ENCODE measurements at places on chromosomes 4 and X.

DNA sequence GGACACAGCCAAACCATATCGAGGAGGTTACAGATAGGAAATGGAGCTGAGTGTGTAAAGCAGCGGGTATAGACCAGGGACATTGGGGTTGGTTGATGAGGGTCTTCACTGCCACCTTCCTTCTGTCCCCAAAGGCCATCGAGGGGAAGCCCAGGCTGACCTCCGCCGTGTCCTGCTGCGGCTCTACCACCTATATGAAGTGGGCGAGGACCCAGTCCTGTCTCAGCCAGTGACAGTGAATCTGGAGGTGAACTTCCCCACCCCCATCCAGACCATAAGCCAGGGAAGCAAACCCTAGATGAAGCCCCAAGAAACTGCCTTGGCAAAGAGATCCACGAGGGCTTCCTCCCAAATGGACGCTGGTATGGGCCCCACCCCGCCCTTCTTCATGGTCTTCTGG lies 23.2 kb upstream of the MRFAP1 start:
- no peak for DNase-seq

GRCh38 chr4:87734084-87734483 lies 65.3 kb upstream of the IBSP start:
- DNase-seq: no peak

DNA sequence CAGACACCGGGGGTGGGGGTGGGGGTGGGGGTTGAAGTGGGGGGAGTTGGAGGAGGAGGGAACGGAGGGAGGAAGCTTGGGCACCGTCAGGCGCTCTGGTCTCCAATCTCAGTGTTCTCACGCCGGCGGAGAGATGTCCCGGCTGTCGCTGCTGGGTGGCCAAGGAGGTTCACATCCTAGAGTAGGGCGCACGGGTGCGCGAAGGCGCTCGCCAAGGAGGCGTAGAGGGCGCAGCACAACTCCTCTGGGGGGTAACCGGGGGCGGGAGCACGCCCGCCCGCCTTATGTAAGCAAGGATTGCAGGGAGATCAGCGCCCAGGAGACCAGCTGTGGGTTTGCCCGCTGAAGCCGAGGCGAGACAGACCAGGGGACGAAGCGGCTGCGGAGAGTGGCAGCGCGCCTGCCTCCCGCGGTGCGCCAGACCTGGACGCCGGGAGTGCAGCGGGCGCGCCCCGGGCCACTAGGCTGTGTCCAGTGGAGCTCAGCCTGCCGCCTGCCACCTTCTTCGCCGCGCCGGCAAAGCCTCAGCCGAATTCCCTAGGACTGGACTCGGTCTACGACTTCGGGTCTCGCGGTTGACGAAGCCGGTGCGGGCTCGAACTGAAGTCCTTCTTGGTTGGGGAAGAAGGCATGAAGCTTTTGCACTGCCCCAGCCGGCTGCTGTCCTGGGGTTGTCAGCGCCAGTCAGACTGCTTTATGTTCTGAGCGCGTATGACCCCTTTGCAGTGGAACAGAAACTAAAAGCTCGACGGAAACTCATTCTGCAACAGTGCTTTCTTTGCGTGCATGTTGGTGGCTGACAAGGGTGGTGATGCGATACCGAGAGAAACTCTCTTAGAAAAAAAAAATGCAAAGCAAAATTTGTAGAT lies 707 bp upstream of the UNC5C start:
- no peak for DNase-seq

GRCh38 chrX:18194688-18195087 lies 26.0 kb downstream of the BEND2 start:
- DNase-seq: no peak

GRCh38 chrX:43846558-43846957 lies 35.7 kb downstream of the MAOB start:
- no peak for DNase-seq

DNA sequence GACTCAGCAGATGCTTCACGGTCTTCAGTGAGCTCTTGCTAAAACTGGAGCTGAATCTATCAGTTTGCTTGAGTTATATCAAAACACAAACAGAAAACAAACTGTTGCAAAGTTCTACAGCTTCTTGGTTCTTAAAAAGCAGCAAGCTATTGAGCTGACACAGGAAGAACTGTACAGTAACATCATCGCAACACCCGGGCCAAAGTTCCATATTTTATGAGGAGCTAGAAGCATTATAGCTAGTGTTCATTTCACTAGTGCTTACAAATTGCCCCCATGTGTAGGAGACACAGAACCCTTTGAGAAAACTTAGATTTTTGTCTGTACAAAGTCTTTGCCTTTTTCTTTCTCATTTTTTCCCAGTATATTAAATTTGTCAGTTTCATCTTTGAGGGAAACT lies 17.3 kb upstream of the CSTF2 start:
- DNase-seq: no peak

DNA sequence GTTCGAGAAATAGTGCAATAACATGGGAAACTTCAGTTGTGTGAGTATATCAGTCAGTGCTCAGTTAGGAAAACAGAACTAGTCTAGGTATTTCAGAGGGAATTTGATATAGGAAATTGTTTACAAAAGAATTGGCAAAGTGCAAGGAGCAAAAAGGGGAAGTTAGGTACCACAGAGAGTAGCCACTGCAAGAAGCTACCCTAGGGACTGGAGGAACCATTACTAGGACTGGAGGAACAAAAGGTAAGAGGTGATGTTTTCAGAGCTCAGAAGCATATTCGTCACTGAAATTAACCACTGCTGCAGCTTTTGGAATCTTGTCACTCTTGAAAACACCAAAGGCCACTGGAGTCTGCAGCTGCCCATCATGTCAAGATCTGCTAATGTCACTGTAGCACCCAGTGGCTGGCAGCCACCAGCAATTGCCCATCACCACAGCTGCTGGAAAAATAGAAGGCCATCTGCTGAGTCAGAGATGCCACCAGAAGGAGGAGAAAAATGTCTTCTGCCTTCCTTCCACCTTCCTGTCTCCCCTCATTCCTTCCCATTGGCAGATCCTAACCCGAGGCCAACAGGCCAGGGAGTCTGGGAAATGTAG lies 160.6 kb upstream of the RPS6KA3 start:
- no peak for DNase-seq

DNA sequence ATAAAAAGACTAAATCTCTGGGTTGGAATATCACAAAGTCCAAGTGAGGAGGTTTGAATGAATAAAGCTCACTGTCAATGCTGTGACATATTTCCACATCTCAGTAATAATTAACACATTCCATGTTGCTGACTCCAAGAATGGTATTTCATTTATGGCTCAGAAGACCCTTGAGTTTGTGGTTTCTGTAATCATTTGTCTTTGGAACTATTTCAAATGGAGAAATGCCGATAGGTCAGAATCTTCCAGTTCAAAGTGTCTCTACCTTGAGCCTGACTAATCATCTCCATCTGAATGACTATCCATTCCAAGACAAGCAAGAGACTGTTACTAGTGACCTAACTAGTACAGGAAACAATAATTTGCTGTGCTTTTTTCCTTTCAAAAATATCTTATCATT lies 24.2 kb upstream of the SLC2A9 start:
- DNase-seq: no peak

DNA sequence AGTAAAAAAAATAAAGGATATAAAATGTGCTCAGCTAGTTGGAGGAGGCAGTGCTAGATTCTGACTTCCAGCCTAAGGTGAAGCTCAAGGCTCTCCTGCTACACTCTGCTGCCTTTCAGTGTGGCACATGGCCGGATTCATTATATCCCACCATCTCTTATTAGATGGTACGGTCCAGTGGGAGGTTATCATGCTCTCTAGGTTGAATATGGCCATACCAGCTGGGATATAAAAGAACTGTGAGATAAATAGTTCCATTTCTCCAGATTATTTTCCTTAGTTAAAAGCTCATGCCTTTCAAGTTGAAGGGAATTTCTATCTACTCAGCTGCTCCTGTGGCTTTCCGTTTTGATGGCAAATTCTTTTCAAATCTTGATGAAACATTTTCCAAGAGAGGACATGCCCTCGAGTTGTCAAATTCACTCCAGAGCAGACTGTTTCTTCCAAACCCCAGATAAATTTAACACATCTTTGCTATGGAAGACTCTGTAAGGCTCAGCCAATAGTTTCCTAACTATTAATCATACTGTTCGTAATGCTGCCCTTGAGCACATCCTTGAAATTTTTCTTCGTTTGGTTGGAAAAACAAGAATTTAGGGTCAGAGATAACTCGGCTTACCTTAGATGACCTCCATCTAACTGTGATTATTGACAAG lies 2.2 kb upstream of the MGARP start:
- DNase-seq: no peak

GRCh38 chr4:97624204-97624603 lies 519.1 kb downstream of the STPG2 start:
- no peak for DNase-seq

DNA sequence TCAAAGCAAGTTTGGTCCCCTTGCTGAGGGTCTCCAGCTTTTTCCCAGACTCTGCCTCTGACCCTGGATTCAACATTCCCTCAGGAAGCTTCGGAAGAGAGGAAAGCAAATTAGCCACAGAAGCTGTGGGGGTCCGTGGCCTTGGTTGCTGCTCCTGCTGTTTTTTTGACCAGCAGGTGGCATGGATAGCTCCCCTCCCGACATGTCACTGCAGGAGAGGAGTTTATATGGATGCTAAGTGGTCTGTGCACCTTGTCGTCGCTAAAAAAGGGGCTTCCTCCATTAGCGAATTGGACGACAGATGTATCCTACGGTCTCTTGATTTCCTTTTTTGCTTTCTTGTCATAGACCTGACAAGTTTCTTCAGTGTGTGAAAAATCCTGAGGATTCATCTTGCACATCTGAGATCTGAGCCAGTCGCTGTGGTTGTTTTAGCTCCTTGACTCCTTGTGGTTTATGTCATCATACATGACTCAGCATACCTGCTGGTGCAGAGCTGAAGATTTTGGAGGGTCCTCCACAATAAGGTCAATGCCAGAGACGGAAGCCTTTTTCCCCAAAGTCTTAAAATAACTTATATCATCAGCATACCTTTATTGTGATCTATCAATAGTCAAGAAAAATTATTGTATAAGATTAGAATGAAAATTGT lies 70.2 kb downstream of the CD38 start:
- no peak for DNase-seq

DNA sequence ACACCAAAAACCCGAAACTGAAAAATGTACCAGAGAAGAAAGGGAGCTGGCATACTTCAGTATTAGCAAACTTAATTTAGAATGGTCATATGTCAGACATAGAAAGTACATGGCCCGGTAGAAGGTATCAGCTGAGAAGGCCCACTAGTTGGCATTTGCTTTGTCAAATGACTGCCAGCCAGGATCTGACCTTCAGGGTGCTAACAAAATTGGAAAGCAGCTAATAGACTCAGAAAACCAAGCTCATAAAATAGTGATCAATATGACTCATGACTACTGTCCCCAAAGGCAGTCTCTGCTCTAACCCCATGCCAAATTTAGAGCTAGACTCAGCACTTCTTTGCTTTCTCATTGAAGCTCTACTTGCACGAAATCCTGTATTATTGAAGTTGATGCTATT lies 342.7 kb downstream of the PDGFC start:
- DNase-seq: no peak

- no peak for DNase-seq
Observed at GRCh38 chr4:179867300-179867878, 2375.8 kb upstream of the TENM3 start.

GRCh38 chr4:15354371-15355297 lies 73.2 kb upstream of the C1QTNF7 start:
- no peak for DNase-seq

GRCh38 chr4:55050418-55050950 lies 74.9 kb downstream of the KDR start:
- no peak for DNase-seq

- DNase-seq: peak; percentile 48
Observed at GRCh38 chr4:88526221-88526815, 2.7 kb upstream of the PYURF start.

GRCh38 chrX:10169175-10169574 lies 12.4 kb downstream of the CLCN4 start:
- no peak for DNase-seq

GRCh38 chrX:47311932-47312774 lies 58.2 kb upstream of the ZNF157 start:
- DNase-seq: peak; percentile 51

DNA sequence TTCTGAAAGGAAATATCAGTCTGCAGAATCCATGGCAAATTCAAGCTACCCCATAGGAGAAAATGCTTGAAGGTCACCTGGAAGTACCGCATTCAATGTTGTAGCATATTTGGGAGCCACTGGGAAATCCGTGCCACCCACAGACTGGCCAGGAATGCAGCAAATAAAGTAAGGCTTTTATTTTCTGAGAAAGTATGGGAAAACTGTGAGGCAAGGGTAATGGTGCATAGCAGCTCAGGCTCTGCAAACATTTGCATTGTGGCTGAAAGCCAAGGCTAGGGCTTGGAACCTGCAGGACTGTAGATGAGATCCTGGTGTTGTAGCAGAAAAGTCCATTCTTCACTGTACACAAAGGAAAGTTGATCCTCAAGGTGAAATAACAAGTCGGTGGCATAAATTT lies 450.9 kb upstream of the NR3C2 start:
- DNase-seq: no peak

- DNase-seq: no peak
Observed at GRCh38 chrX:110418316-110419235, 59.9 kb downstream of the RTL9 start.

DNA sequence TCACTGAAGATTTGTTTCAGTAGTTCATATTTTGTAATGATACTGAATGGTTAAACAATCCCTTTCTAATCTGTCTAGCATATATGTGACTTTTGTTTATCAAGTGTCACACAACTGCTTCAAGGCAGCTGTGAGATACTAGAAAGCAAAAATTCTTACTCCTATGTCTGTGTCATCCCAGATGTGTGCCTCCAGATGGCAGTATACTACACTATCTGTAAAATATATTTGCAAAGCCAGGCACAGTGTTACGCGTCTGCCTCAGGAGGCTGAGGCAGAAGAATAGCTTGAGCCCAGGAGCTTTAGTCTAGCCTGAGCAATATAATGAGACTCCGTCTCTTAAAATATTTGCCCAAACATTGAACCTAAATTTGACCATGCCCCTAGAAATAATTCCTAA lies 4.0 kb downstream of the NUDT10 start:
- DNase-seq: peak; percentile 55

- no peak for DNase-seq
Observed at GRCh38 chr4:81565142-81565870, 93.6 kb upstream of the RASGEF1B start.

DNA sequence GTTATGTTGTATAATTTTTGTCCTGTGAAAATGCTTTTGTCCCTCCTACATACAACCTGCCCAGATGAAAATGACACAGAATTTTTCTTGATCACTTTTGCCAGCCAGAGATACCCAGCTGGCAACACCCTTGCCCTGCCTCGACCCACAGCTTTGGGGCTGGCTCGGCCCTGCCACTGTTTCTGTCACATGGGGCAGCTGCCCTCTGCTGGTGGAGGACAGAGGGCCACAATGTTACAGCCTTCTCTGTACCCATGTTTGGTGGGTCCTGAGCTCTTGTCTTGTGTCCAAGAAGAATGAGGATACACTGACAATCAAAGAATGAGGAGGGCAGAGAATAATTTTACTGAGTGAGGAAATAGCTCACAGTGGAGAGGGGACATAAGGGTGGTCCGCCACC lies 31.1 kb downstream of the BMP15 start:
- DNase-seq: no peak

DNA sequence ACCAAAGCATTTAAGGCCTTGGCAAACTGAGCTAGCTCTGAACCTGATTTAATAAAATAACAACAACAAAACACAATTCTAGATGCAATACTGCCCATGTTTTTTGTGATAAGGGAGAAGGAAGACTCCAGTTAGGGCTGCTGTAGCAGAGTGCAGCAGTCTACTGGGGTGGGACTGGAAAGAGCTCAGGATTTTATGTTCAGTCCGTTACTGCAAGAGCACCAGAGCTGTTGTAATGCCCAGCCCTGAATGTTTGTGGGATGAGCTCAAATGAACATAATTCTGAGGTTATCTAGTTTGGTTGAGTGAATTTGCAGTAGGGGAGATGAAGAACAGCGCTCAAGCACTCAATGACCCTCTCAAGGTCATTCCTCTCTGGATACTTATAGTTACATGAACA lies 743.8 kb downstream of the FAT4 start:
- DNase-seq: no peak

All from CD4-positive, alpha-beta T cell treated with Interleukin-17A for 1 hour (primary cell).